Stimulated activated CD4-positive, alpha-beta T cell treated with anti-CD3 and anti-CD28 coated beads, Interleukin-1b, Interleukin-23, amount 100 ng/mL, for 1 hour (primary cell): ENCODE measurements at places on chromosomes 5 and 9.

GRCh38 chr5:118430076-118430475 lies 558.3 kb downstream of the DTWD2 start:
- no peak for DNase-seq

- DNase-seq, result no peak
Measured at GRCh38 chr5:31783731-31784130, 144.8 kb downstream of the PDZD2 start.

DNA sequence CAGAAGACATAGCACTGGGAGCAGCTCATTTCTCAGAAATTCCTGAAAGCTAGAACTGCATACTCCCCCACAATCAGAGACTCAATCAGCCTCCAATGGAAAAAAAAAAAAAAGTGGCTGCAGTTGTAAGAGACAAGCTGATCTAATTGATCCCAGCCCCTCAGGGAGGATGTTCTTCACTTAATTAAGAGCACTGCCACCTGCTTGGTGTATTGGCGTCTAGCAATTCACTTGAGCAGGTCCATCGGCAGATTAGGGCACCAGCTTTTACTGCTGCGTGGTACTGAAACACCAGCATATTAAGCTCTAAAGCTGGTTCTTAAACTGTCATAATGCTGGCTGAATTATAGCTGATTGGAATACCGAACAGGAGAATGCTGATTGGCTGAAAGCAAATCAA lies 1890.1 kb upstream of the WWC1 start:
- no peak for DNase-seq

GRCh38 chr5:148005788-148006520 lies 57.8 kb upstream of the SPINK5 start:
- DNase-seq, result no peak

GRCh38 chr9:8730618-8731017 lies 931.0 kb upstream of the DMAC1 start:
- no peak for DNase-seq

DNA sequence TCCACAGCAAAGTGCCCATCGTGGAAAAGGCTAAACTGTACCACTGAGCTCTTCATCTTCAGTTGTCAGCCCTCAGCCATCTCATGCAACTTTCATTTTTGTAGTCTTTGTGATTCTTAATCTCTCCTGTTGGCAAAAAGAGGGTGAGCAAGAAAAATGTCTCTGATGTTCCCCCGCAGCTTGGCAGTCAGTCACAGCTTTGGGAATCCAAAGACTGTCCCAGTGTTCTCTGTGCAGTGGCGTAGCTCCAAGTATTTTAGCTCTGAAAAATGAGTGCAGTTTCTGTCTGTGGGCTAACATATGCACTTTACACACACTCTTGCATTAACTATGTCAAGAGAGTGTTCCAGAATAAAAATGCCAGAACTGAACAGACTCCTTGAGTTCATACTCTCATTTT lies 372.2 kb downstream of the TMEM232 start:
- no peak for DNase-seq

DNA sequence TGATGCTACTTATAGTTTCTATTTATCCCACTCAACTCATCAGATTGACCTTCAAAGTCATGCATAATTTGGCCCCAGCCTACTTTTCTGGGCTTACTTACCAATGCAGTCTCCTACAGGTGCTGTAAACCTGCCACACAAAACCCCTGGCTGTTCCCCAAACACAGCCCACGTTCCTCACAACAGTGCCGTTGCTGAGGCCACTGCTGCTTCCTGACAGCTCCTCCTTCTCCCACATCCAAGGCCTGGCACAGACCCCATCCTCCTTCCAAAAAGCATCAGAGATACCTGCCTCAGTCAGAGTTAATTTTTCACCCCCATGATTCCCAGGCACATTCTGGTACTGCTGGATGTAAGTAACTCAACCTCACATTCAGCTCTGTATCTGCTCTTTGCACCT lies 68.1 kb upstream of the SIMC1 start:
- no peak for DNase-seq

DNA sequence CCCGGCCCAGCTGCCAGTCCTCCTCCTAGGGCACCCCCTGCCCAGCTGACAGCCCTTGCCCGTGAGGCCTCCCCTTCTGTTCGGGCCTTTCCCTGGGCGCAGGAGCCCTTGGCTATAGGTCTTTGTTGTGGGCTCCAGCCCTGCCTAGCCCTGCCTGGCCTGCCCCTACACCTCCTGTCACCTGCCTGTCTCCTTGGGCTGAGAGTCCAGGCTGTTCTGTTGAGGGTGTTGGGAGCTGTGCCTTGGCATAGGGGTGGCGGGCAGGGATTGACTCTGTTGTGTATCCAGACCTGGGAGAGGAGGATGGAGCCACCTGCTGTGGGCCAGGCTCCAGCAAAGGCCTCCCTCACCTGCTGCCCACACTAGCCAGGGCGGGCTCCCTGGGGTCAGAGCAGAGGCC lies 11.6 kb downstream of the FCN2 start:
- no peak for DNase-seq

GRCh38 chr9:114399381-114399780 lies 11.6 kb upstream of the AKNA start:
- no peak for DNase-seq

- no peak for DNase-seq
Measured at GRCh38 chr5:17069995-17070511, 134.0 kb upstream of the MYO10 start.

GRCh38 chr5:66981266-66982055 lies 215.1 kb downstream of the CD180 start:
- no peak for DNase-seq

GRCh38 chr5:118095115-118095514 lies 893.2 kb downstream of the DTWD2 start:
- no peak for DNase-seq

- no peak for DNase-seq
Measured at GRCh38 chr5:151098768-151099121, 17.9 kb upstream of the TNIP1 start.

DNA sequence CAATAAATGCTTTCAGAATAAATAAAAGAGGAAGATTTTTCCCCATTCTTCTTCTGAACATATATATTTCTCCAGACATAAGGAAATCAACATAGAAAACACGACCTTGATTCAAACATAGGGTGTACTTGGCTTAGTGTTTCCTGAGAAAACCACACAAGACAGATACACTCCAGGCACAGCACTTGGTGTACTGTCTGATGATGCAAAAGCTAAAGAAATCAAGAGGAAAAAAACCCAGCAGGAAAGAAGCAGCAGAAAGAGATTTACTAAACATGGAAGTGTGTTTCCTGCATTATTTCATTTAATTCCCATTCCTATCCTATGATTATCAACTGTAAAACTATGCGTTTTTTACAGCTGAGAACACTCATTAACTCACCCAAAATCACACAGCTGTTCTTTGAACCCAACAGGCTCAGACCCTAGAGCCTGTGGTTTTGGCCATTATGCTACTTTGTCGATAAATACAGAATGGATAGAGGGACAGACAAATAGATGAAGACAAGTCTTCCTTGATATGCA lies 46.1 kb downstream of the NIPAL4 start:
- no peak for DNase-seq

DNA sequence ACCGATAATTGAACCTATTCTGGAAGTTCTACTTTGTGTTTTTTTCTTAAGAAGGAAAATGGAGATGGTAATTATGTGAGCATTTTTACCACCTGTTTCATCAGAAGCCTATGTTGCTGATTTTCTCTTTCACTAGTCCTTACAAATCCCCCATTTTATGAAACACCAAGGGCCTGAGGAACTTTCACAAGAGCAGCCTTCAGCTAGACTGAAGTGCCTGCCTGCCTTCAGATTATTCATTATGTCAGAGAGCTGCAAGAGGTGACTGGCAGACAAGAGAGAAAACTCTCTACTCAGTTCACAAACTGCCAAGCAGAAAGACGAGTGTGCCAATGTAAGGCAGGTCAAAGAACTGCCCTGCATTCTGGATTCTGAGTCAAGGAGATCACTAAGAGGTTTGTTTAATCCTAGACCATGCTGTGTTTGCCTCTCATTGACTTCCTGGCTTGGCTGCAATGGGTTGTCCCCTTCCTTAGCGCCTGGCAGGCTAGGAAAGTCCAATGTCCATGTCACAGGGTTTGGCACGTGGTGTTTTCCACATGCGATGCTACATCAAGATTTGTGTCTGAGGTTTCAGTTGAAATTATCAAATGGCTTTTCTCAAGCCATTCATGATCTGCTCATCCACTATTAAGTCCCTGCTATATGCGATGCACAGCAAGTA lies 143.3 kb downstream of the CDC42SE2 start:
- DNase-seq, result no peak

GRCh38 chr5:73655521-73656160 lies 29.6 kb downstream of the ARHGEF28 start:
- DNase-seq, result no peak

GRCh38 chr5:6466975-6467567 lies 18.4 kb downstream of the UBE2QL1 start:
- no peak for DNase-seq

DNA sequence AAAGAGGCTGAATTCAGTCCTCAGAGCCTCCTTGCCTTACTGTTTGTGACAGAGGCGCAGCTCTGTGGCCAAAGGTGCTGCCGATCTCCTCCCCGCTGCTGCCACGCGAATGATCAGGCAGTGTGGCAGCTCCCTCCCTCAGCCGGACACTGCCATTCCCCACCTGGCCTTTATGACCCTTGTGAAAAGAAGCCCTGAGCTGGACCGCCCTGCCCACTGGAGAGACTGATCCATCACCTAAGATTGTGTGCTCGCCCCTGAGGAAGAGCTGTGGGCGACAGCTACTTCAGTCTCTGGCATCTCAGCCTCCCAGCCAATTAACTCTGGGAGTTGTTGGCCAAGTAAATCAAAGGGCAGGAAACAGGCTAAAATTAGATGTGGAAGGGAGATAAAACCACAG lies 90.9 kb downstream of the CARTPT start:
- DNase-seq, result no peak

- no peak for DNase-seq
Measured at GRCh38 chr9:127905004-127905728, 5.8 kb upstream of the ST6GALNAC6 start.

GRCh38 chr9:31347082-31347617 lies 1037.3 kb upstream of the ACO1 start:
- no peak for DNase-seq

- DNase-seq, result no peak
Measured at GRCh38 chr9:37236822-37237221, 116.4 kb downstream of the ZCCHC7 start.
